ENCODE measurements at places on chromosomes 1 and 21.

DNA sequence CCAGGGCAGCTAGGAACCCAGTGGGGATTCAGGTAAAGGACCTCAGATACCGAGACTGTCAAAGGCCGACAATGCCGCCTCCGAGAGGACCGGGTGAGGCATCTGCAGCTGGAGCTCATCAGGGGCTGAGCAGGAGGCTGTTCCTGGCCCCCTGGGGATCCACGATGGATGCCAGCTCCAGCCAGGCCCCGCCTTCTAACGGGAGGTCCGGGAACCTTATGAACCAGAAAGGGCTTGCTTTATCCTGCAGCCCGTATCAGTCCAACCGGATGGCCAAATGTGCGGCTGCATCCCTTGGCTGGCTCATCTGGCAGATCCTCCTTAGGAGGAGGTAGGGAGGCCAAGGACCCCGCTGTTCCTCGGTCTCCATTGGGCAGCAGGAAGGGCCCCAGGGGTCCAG, 32.0 kb downstream of the SLC45A1 start:
- DNase-seq, result no peak

- DNase-seq, result no peak
Measured at GRCh38 chr21:36697851-36698384, 997 bp upstream of the SIM2 start.

DNA sequence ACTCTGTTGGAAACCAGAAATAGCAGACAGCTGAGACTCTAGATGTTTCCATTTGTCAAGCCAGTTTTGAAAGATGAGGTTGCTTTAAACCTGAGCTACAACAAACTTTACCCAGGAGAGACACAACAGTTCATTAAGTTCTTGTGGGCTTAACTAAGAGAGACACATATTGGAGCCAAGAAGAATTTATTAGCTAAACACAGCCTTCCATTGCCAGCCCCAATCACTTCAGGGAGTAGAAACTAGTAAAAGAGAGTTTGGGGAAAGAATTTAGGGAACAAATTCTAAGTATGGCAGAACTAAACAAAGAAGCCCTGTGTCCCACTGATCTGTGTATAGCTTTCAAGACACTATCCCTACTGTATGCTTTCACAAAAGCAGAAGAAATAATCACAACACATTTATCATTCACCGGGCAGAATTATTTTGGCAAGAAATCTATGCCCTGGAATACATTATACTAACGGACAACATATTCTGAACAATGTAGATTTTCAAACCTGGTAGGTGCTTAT, 87.3 kb upstream of the KAZN start:
- DNase-seq, result no peak

DNA sequence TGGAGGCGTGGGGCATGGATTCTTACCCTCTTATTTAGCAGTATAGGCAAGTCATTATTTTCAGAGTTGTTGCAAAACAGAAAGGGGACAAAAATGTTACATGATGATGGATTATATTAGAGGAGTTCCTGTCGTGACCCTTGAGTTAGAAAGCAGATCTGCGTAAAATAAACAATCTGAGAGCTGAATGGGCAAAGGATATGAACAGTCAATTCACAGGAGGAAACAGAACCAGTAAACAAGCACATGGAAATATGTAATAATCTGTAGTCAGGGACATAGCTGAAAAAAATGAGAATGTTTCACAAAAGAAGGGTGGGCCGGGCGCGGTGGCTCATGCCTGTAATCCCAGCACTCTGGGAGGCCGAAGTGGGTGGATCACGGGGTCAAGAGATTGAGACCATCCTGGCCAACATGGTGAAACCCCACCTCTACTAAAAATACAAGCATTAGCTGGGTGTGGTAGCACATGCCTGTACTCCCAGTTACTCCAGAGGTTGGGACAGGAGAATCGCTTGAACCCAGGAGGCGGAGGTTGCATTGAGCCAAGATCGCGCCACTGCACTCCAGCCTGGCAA, 20.9 kb downstream of the RCAN1 start:
- no peak for DNase-seq

DNA sequence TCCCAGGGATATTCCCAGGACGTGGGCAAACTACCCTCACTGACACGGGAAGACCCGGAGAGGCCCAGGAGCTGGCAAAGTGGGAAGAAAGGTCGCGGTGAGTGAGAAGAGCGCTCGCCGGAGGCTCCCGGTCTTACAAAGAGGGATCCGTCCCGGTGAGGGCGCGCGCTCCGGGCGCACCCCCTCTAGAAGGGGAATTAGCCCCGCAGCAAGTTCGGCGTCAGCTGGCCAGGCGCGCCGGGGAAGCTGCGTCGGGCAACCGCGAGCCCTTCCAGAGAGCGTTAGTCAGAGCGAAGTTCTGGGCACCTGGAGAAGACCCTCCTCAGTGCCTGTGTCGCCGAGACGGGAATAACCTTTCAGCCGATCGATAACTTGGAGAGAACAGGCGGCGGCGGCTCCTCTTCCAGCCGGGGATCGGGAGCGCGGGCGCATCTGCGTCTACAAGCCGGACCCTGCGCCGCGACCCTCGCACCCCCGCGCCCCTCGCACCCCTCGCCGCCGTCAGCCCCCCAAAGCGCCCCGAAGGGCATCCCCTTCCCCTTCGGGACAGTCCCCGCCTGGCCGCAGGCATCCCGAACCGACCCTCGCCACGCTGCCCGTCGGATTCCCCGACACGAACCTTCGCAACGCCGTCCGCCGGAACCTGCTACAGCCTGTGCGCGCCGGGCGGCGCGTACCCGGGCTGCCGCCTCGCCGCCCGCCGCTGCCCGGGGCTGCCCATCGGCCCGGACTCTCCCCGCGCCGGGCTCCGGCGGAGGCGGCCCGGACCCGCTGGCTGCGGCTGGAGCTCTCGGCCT, 485 bp downstream of the SIPA1L2 start:
- DNase-seq, result no peak

- peak; percentile 70 for DNase-seq
Measured at GRCh38 chr1:41751804-41752513, 166.8 kb downstream of the HIVEP3 start.

DNA sequence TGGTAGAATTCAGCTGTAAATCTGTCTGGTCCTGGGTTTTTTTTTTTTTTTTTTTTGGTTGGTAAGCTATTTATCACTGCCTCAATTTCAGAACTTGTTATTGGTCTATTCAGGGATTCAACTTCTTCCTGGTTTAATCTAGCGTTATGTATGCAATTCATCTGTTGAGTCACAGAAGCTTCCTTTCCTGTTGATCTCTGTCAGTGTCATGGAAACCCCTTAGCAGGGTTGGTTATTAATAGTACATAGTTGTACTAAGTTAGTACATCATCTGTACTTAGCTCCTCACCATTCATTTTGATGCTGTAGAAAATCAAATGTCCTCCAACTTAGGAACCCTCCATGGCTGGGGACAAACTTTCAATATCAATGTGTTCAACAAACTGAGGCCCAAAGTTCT, 51.0 kb upstream of the BARHL2 start:
- no peak for DNase-seq

DNA sequence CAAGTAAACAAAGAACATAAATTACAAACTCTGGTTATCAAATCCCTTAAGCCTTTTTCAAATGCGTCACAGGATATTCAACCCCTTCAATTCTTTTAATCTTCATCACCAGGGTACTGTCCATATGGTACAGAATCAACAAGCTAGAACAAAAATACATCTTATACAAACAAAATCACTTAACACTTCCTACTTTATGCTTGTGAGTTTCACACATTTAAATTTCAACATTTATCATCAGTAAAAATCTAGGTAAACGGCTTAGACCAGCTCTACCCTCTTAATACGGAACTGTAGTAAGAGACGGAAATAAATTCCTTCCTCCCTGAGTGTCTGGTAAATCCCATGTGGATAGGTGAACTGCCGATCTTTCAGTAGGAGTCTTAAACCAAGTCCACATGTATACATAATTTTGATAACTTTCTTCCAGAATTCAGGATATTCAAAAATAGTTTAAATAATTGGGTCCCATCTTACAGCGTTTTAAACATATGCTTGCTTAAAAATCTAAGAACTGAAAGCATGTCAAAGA, 1.0 kb downstream of the CCDC181 start:
- no peak for DNase-seq

- no peak for DNase-seq
Measured at GRCh38 chr1:53153752-53154151, 11.3 kb upstream of the SLC1A7 start.

- no peak for DNase-seq
Measured at GRCh38 chr1:161096015-161096414, 2.1 kb upstream of the KLHDC9 start.

DNA sequence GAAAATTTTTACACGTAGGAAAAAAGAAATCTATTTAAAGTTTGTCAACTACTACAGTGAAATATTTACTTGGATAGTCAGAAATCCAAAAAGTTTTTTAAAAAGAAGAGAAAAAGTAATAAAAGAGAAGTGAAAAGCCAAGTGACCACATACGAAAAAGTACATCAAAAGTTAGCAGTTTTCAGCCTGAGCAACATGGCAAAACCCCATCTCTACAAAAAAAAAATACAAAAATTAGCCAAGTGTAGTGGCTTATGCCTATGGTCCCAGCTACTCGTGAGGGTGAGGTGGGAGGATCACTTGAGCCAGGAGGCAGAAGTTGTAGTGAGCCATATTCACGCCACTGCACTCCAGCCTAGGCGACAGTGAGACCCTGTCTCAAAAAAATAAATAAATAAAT, 5.2 kb upstream of the MR1 start:
- DNase-seq, result no peak

GRCh38 chr21:44414291-44415072, 40.8 kb upstream of the LRRC3 start:
- DNase-seq, result no peak

GRCh38 chr1:41573194-41573593, 88.7 kb upstream of the EDN2 start:
- no peak for DNase-seq

DNA sequence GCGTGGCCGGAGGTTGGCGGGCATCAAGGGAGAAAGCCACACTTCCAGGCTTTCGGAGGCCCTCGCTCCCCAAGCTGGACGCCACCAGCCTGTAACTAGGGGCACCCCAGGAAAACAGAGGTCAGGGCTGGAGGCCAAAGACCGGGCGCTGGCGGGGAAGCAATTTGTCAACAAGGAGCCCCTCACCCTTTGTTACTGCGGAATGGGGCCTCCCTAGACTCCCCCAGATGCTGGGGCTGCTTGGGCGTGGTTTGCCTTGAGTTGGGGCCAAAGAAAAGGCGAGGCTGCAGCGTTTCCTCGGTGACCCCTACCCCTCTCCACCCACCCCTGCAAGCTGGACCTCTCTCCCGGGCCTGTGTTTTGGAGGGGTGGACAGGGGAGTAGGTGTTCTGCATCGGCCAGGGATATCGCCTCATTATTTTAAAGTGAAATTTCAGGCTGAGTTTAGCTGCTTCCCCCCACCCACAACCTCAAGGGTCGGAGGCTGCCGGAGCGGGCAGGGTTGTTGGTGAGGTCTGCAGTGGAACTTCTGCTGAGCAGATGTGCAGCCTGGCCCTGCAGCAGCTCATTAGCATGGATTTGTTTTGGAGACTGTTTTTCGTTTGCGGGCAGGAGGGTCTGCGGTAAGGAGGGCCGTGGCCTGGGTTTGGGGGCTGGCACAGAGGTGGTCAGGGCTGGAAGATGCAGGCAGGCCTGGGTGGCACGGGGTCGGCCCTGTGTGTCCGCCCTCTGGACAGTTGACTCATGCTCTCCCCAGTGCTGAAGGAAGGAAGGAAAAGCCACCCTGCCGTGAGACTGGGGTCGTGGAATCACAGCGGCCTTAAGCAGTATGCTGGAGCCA, 1.5 kb downstream of the NBL1 start:
- DNase-seq, result no peak

DNA sequence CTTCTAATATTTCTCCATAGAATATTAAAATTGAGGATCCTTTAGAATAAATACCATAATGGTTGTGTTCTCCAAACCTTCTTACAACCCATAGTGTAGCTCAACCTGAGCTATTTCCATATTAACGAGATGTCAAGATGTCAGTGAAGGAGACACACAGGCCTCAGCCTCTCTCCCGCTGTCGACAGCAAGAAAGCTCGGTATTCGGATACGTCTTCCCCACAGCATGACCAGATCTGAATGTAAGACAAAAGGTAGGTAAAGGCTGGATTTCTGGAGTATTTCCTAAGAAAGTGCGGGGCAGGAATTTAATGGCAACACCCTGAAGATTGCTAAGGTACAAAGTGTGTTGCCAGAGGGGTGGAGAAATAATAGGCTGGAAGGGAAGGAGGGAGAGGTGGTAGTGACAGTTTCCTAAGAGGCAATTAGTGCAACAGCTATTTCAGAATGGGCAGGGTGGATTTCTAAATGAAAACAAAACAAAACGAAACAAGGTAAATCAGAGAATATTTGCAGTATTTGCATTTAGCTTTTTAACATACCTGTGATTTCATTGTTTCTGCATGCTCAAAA, 1.7 kb downstream of the ADSS2 start:
- DNase-seq, result no peak

DNA sequence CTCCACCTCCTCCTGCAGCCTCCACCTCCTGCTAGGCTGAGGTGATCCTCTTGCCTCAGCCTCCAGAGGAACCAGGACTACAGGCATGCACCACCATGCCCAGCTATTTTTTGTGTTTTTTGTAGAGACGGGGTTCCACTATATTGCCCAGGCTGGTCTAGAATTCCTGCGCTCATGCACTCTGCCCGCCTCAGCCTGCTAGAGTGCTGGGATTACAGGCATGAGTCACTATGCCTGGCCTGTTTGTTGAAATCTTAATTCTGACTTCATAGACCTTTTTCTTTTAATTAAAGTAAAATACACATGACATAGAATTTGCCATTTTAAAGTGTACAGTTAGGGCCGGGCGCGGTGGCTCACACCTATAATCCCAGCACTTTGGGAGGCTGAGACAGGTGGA, 42.7 kb downstream of the FAAP20 start:
- DNase-seq, result no peak

- no peak for DNase-seq
Measured at GRCh38 chr1:22852144-22852655, 120.5 kb downstream of the LACTBL1 start.
